GM23248 (cell line): ENCODE measurements at places on chromosomes 1 and 21. TPM values are rescaled to one million over a fixed set of nuclear protein-coding genes. Genes with fewer than 3 reads are reported as not detected.

Gene KRTAP10-7
- not detected in 2 replicates for total RNA-seq

- no peaks in the 10 kb centered on the region for H3K36me3 ChIP-seq
- H3K4me3 ChIP-seq = no peak overlapping the region
- peaks cover 8% of the 10 kb centered on the region for H3K4me1 ChIP-seq
Observed at GRCh38 chr1:160169553-160170399, 18.4 kb downstream of the ATP1A4 start.

GRCh38 chr1:226563666-226564065 lies 15.1 kb downstream of the STUM start:
- no peaks in the 10 kb centered on the region for H3K36me3 ChIP-seq
- DNase-seq = no peak
- H3K27ac ChIP-seq = no peak overlapping the region
- no peaks in the 10 kb centered on the region for H3K4me1 ChIP-seq

DNA sequence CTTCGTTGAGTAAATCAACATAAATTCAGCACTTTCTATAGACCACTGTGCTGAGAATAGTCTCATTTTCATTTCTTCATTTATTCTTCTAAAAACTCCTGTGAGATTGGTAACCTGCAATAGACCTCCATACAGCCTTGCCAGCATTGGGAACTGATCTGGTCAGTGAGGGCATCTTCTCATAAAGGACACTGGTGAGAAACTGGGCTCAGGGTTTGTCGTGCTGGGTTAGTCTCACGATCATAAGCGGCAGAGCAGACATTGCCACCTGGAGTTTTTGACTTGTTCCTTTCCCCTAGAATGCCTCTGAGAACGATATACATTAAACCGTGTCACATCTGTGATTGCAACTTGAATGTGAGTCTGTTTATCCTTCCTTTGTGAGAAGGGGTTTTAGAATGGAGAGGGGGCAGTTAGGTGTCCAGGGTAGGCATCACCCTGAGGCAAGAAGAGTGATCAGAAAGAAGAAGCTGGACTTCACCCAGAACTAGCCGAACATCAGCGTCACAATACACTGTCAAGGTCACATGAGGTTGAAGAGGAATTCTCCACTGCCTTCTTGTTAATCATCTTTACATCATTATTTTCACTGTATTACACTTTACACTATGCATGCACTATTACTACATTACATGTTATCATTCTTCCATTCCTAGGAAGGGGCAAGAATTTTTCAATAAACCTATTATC lies 1.4 kb upstream of the TTLL7 start:
- H3K36me3 ChIP-seq = no peaks in the 10 kb centered on the region
- H3K4me1 ChIP-seq = peaks cover 3% of the 10 kb centered on the region
- no peak for DNase-seq
- no peak overlapping the region for H3K27ac ChIP-seq
- H3K4me3 ChIP-seq = no peak overlapping the region

GRCh38 chr1:36831186-36831810 lies 203.0 kb downstream of the GRIK3 start:
- H3K27ac ChIP-seq = no peak overlapping the region
- H3K27me3 ChIP-seq = no peaks in the 10 kb centered on the region
- H3K36me3 ChIP-seq = no peaks in the 10 kb centered on the region
- H3K4me3 ChIP-seq = no peak overlapping the region
- no peaks in the 10 kb centered on the region for H3K4me1 ChIP-seq

DNA sequence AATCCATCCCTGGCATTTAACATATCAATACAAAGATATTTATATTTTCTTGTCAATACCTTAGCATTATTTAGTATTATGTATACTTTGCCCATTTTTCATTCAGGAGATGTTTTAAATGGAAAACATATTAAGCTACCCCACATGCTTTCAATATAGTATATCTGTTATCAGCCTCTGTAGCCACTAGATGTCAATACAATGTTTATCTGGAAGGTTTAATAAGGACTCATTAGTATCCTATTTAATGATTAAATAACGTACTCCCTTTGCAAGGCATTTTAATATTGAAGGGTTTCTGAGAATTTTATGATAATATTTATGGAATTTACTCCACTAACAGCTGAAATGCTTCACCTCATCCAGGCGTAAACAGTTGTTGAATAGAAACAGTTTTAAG lies 329.5 kb upstream of the ADGRL2 start:
- no peaks in the 10 kb centered on the region for H3K27me3 ChIP-seq
- no peak overlapping the region for H3K27ac ChIP-seq
- no peak for DNase-seq
- no peak overlapping the region for H3K4me3 ChIP-seq

DNA sequence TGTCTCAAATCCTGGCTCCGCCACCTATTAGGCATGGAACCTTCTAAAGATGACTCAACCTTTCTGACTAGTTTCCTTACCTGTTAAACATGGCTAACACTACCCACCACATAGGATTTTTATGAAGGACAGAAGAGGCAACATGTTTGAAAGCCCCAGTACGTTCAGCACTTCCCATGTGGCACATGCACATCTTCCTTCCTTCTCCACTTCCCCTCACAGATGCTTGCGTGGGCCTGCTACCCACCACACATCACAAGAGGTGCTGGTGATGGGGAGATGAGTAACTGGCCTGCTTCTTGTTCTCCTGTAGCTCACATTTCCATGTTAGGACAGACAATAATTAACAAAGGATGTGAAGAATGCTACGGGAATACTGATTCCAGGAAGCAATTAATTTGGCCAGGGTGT lies 7.1 kb downstream of the ZBTB21 start:
- peaks cover 32% of the 10 kb centered on the region for H3K4me1 ChIP-seq
- H3K36me3 ChIP-seq = peaks cover 15% of the 10 kb centered on the region; the same call in 1 of the 2 replicates
- no peaks in the 10 kb centered on the region for H3K27me3 ChIP-seq

DNA sequence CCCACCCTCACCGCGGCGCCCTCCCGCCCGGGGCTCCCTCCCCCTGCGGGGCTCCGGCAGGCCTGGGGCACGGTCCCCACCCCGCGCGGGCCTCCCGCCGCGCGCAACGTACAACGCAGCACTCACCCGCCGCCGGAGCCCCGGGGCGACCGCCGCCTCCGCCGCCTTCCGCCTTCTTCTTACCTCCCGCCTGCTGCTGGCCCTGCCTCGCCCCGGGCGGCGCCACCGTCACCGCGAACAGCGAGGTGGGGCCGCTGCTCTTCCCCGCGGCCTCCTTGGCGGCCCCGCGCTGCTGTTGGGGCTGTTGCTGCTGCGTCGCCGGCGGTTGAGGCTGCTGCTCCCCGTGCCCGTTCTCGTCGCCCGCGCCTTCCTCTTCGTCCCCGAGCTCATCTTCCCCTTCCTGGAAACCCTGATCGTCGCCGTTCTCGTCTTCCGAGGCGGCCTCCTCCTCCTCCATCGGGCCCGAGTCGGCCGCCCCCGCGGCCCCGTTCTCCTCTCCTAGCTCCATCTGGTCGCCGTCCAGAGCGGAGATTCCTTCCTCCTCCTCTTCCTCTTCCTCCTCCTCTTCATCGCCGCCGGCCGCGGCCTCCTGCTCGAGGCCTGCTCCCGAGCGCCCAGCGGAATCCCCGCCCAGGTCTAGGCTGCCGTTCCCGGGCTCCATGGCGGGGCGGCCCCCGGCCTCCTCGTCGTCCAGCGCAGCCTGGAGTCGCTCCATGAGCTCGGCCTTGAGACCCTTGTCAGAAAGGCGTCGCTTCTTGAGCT lies 671 bp downstream of the HNRNPU start:
- peak overlapping the region; percentile 97 for H3K4me3 ChIP-seq
- peak overlapping the region; percentile 99 for H3K27ac ChIP-seq
- H3K27me3 ChIP-seq = no peaks in the 10 kb centered on the region
- peaks cover 42% of the 10 kb centered on the region for H3K4me1 ChIP-seq
- DNase-seq = no peak

DNA sequence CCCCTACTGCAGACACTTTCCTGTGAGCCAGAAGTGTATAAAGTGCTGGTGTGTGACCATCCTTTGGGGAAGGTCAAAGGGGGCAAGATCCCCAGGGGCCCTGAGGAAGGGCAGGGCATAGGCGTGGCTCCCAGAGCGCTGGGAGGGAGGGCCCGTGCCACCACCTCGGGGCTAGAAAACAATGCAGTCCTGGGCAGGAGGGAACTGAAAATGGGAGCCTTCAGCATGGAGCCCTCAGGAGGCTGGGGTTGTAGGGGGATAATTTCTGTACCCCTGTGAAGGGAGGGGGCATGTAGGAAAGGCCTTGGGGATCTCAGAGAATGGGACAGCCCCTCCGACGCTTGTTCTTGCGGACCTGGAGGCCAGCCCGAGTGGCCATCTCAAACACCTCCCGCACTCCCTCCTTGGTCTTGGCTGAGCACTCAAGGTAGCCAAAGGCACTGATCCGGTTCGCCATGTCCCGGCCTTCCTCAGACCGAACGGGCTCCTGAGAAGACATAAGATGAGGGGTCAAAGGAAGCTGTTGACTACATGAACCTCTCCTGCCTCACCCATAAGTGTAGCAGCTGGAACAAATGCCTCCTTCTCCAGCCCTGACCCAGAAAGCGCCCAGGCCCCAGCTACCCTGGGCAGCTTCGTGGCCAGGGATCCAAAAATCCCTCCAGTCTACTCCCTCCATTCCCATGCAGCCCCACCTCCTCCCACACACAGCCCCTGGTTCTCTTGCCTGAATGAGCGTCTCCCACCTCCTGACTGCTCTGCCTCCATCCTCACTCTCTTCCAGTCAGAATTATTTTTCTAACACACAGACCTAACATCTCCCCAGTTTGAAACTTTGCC lies 5.5 kb downstream of the RHOC start:
- no peak overlapping the region for H3K4me3 ChIP-seq
- H3K27ac ChIP-seq = peak overlapping the region; percentile 80
- peaks cover 17% of the 10 kb centered on the region for H3K4me1 ChIP-seq
- no peaks in the 10 kb centered on the region for H3K27me3 ChIP-seq

DNA sequence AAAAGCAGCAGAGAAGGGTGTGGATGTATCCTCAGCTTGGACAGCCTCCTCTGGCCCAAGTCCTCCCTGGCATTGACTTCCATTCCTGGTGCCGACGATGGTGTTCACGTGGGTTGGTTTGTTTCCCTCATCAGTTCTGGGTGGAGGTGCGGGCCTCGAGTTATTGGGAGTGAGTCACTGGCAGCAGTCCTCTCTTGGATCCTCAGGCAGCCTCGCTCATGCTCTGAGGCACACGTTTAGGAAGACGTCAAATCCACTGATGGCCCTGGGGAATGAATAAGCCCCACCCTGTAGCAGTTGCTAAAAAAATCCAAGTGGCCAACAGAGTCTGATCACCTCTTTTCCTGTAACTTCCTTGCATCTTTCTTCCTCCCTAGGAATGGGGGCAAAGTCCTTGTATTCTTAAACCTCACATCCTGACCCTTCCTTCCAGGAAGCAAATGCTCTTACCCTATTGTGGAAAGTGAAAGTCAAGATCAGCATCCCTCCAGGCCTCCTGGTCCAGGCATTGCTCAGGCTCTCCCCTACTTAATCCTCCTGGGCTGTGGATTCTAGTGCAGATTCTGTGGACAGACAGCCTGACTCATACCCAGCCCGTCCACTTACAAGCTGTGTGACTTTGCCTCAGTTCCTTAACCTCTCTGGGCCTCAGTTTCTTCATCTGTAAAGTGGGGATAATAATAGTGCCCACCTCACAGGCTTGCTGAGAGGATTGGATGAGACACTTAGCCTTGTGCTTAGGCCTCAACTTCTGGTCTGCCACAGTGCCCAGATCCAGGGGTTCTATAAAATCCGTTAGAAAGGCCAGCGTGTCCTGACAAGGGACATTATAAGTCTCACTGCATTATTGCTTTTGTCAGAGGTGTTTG lies 111.1 kb downstream of the TLR5 start:
- H3K4me1 ChIP-seq = 0 out of 2 replicates have a peak, but pooled peaks cover 3% of the 10 kb centered on the region
- peak overlapping the region; percentile 18 for H3K27ac ChIP-seq
- H3K4me3 ChIP-seq = no peak overlapping the region
- H3K27me3 ChIP-seq = no peaks in the 10 kb centered on the region; the same call in 1 of the 2 replicates

GRCh38 chr21:15276243-15276642 lies 211.4 kb upstream of the NRIP1 start:
- no peak overlapping the region for H3K4me3 ChIP-seq
- H3K4me1 ChIP-seq = no peaks in the 10 kb centered on the region
- DNase-seq = no peak
- H3K36me3 ChIP-seq = no peaks in the 10 kb centered on the region
- no peaks in the 10 kb centered on the region for H3K27me3 ChIP-seq

DNA sequence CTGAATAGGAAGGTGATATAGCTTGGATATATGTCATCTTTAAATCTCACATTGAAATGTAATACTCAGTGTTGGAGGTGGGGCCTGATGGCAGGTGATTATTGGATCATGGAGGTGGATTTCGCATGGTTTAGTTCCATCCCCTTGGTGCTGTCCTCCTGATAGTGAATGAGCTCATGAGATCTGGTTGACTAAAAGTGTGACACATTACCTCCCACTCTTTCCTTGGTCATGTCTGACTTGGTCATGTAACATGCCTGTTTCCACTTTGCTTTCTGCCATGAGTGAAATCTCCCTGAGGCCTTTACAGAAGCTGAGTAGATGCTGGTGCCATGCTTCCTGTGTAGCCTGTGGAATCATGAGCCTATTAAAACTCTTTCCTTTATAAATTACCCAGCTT lies 664.5 kb upstream of the NR5A2 start:
- no peaks in the 10 kb centered on the region for H3K36me3 ChIP-seq
- H3K4me1 ChIP-seq = no peaks in the 10 kb centered on the region
- peak; percentile 2 for DNase-seq
- no peaks in the 10 kb centered on the region for H3K27me3 ChIP-seq
- H3K4me3 ChIP-seq = no peak overlapping the region
- no peak overlapping the region for H3K27ac ChIP-seq

- H3K36me3 ChIP-seq = no peaks in the 10 kb centered on the region
- peaks cover 11% of the 10 kb centered on the region for H3K4me1 ChIP-seq
- no peak for DNase-seq
- no peak overlapping the region for H3K27ac ChIP-seq
Observed at GRCh38 chr1:99957818-99958217, 12.0 kb upstream of the SLC35A3 start.

GRCh38 chr1:221795380-221795779 lies 53.5 kb upstream of the DUSP10 start:
- no peaks in the 10 kb centered on the region for H3K27me3 ChIP-seq
- H3K4me3 ChIP-seq = no peak overlapping the region
- no peaks in the 10 kb centered on the region for H3K36me3 ChIP-seq
- DNase-seq = no peak
- no peak overlapping the region for H3K27ac ChIP-seq

- no peak overlapping the region for H3K27ac ChIP-seq
- H3K36me3 ChIP-seq = no peaks in the 10 kb centered on the region
- H3K4me3 ChIP-seq = no peak overlapping the region
- no peaks in the 10 kb centered on the region for H3K27me3 ChIP-seq
- H3K4me1 ChIP-seq = peaks cover 20% of the 10 kb centered on the region
Observed at GRCh38 chr1:192534666-192535065, 40.9 kb upstream of the RGS1 start.

GRCh38 chr1:64543831-64544230 lies 73.9 kb downstream of the CACHD1 start:
- H3K4me1 ChIP-seq = peaks cover 24% of the 10 kb centered on the region
- no peaks in the 10 kb centered on the region for H3K36me3 ChIP-seq
- H3K27me3 ChIP-seq = no peaks in the 10 kb centered on the region
- no peak for DNase-seq
- H3K27ac ChIP-seq = no peak overlapping the region

- no peaks in the 10 kb centered on the region for H3K36me3 ChIP-seq
- DNase-seq = peak; percentile 26
- no peaks in the 10 kb centered on the region for H3K27me3 ChIP-seq
- no peak overlapping the region for H3K4me3 ChIP-seq
- no peak overlapping the region for H3K27ac ChIP-seq
- no peaks in the 10 kb centered on the region for H3K4me1 ChIP-seq
Observed at GRCh38 chr1:204032642-204033235, 40.2 kb upstream of the SOX13 start.
